ENCODE measurements at places on chromosomes 11 and 22.

DNA sequence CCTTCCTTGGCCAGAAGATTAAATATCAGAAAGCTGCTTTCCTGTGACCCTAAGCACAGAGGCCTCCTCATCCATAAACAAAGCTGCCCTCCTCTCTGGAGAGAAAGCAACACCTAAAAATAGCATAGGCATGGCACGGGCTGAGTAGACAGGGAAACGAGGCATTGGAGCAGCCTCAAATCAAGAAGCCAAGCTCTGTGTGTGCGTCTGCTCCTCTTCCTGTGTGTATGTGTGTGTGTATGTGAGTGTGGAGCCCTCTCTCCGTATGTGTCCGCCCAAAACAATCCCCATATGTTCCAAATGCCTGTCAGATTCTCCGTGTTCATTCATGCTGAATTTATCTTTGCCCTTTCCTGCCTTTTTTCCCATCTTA is 24.0 kb downstream of the KCNJ5 start:
- DNase-seq: no peak

GRCh38 chr11:553988-554340 is 6.6 kb downstream of the LMNTD2 start:
- DNase-seq: no peak

- DNase-seq: no peak
These were observed 1238.7 kb downstream of the BRD1 start for GRCh38 chr22:48588878-48589450.

DNA sequence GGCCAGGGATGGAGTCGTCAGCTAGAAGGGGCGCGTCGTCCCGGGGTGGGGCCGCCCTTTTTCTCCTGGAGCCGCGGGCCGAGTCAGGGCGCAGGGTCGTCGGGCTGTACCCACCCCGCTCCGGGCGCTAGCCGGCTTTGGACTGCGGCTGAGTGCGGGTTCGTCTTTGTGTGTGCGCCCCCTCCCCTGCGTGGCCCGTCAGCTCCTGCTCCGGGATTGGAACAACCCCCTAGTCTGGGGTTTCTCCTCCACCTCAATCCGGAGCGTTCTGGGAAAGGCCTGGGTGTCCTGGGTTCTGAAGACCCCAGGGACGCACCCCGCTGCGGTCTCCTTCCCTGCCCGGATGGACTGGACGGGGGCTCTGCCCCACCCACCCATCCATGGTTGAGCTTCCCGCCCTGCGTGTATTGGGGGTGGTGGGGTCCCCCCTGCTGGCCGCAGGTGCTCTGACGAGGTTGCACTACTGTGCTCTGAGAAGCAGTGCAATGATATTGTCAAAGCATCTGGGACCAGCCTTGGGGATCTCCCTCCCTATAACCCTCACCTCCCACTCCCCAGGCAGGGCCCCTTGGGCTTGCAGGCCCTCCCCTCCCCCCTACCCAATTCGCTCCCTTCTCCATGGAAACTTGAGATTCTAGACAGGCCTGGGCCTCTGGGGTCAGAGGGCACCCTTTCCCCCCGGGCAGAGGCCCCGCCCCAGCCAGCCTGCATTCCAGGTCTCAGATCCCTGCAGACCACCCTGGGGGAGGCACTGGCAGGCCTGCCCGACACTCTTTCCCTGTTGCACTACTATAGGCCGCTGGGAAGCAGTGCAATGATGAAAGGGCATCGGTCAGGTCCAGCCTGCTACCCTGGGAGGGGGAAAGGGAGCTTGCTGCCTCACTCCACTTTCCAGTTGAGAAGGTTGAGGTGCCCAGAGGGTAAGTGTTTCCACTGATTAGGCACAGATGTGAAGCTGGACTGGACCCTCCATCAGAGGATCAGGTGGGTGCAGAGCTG is 10.7 kb downstream of the SDF2L1 start:
- no peak for DNase-seq

DNA sequence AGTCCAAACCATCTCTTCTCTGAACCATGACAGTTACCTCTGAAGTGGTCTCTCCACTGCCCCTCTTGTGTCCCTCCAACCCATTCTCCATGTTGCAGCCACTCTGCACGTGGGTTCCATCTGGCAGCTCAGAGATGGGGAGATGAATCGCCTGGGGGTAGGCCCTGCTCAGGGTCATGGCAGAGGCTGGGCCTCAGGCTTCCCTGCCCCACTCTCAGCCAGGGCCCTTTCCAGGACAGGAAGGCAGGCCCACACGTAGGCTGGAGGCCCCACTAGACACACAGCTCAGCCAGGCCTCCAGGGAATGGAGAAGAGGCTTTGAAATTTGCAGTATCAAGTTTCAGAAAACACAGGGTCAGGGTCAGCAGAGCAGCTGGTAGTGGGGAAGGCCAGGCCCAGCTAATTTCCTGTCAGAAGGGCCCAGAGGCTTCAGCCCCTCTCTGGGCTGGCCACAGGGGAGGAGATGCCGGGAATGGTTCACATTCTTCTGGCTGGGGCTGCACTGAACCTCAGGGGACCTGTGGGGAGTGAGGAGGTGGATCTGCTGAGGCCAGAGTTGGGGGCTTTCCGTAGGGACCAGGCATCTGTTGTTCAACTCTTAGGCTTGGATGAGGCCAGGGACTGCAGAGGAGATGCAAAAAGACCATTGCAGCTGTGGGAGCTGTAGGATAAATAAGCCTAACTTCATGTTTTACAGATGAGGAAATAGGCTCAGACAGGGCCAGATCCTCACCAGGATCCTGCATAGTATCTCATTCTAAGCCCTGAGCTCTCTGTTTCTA is 101.6 kb downstream of the SWAP70 start:
- DNase-seq: no peak

DNA sequence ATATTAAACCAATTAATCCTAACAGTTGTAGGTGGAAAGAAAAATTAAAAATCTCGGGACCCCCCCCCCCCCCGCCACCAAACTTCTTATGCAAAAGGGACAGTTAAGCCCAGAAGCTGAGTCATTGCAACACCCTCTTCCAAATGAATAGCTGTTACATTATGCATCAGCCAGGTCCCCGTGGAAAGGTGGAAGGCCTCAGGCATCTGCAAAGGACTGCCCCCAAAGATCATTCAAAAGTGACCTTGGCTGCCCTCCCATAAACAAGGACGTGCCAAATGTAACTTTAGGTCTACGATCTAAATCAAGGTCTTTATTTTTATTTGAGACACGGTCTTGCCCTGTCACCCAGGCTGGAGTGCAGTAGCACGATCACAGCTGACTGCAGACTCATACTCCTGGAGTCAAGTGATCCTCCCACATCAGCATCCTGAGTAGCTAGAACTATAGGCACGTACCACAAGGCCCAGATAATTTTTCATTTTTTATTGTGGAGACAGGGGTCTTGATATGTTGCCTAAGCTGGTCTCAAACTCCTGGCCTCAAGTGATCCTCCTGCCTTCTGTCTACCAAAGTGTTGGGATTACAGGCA is 22.8 kb downstream of the SYN3 start:
- DNase-seq: no peak

- no peak for DNase-seq
These were observed 18.1 kb upstream of the RFPL2 start for GRCh38 chr22:32222991-32223390.

DNA sequence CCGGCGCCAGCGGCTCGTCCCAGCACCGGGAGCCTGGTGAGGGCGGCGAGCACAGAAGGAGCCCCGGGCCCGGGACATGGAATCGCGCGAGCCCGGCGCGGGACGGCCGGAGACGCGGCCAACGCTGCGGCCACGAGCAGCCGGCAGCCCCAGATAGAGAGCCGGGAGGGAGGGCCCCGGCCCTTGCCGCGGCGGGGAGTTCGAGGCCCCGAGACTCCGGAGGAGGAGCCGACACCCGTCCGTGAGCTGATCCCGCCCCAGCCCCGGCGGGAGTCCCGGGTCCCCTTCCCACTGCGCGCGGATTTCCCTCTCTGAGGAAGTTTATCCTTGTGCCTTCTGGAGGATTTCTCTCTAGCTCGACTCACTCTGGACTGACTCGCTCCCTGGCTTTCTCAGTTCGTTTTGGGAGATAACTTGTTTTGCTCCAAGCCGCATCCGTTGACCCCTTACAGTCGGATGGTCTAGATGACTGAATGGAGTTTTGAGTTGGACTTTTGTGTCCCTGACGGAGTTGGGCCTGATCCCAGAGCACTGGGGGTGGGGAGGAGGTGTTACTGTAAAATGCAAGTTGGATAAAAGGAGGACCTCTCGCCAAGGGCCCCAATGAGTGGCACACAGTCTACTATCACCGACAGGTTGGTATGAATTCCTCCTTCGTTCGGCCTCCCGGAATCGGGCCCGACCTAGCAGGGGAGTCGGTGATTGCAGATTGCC is 585 bp downstream of the ARHGEF12 start:
- peak; percentile 11 for DNase-seq

GRCh38 chr11:75576017-75576416 is 14.0 kb downstream of the SERPINH1 start:
- no peak for DNase-seq

DNA sequence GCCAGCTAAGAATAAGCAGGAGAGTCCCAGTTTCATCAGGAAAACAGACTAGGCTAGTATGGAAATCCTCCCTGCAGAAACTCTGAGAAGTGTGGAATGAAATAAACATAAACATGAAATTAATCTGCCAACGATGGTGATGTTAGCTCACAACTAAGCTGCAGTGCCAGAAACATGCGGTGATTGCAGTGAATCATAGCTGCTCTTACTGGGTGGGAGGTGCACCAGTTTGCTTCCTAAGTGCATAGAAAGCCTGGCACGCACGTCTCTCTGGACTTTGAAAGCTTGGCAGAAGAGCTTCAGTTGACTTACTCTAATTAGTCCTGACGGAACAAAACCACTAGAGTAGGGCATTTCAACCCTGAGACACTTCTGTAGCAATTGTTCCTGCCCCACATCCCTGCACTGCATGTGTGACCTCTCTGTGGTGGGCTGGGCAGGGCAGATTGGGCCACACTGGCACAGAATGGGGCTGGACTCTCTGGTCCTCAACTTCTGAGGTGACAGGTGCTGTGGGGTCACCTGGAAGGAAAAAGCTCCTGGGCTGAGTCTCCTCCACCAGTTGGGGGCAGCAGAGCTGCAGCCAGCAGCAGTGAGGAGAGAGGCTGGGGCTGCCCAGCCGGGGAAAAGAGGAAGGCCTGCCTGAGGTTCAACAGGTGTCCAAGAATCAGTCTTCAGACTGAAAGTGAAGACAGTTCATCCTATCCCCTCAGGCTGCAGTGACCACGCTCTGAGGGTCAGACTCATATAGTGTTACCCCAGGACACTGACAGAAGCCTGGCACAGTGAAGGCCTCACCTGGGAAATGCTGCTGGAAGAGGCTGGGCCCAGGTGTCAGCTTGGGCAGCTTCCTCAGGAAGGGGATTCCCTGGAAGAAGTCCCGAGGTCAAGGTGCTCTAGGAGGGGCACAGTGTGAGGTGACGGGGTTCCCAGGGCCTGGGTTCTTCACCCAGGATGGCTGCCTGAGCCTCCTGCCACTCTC is 40.5 kb downstream of the GGTLC2 start:
- DNase-seq: no peak

- DNase-seq: no peak
These were observed at the start of gene GRK3 for GRCh38 chr22:25564320-25564978. GRK3 (plus strand) TSS chr22:25564675; CDS start chr22:25565041, 366 bp downstream.

- DNase-seq: no peak
These were observed 31.3 kb upstream of the LRRC55 start for GRCh38 chr11:57150454-57150917.

Data from activated naive CD4-positive, alpha-beta T cell (primary cell).